ENCODE measurements at places on chromosomes 5 and 9.

GRCh38 chr5:58048185-58048925 is 411.5 kb downstream of the PLK2 start:
- DNase-seq, result no peak

DNA sequence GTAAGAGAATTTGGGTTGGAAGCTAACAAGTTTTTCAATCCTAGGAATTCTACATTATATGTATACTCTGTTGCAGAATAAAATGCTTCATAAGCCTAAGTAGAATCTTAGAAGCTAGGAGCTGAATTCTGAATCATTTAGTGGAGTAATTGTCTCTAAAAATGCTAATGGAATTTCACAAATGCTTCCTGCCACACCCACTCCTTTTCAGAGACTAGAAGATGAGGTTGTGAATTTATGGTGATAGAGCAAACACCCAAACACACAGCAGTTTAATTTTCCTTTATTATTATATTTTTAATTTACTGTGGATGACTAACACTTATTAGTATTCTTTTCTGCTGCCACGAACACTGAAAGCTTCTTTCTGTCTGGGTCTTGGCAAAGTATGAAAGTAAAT is 208.0 kb upstream of the PDE4D start:
- no peak for DNase-seq

DNA sequence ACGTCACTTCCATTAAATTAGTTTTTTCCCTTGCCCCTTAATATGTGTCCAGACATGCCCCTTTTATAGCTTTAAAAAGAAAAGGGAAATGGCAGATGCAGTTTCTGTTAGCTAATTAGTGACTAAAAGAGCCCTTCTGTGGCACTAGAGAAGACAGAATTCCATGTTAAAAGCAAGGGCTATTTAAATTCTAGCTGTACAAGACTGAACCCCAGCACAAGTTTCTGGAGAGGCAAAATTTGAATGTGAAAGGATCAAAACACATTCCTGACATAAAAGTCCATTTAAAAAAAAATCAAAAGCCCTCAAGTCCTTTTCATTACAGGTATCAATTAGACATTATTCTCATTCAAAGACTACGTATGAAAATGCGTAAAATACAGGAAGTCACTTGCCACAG is 78.7 kb downstream of the HAPLN1 start:
- DNase-seq, result no peak

- peak; percentile 96 for DNase-seq
Observed at GRCh38 chr9:34620061-34620994, at the start of gene DCTN3. Gene DCTN3, minus strand, starts transcription at chr9:34620495. Its CDS starts 31 bp downstream, at chr9:34620464.

GRCh38 chr5:87099291-87099839 is 168.3 kb upstream of the RASA1 start:
- no peak for DNase-seq

GRCh38 chr5:31268256-31268655 is 74.8 kb downstream of the CDH6 start:
- DNase-seq, result no peak

- no peak for DNase-seq
Observed at GRCh38 chr9:97943308-97943855, 5.4 kb upstream of the HEMGN start.

DNA sequence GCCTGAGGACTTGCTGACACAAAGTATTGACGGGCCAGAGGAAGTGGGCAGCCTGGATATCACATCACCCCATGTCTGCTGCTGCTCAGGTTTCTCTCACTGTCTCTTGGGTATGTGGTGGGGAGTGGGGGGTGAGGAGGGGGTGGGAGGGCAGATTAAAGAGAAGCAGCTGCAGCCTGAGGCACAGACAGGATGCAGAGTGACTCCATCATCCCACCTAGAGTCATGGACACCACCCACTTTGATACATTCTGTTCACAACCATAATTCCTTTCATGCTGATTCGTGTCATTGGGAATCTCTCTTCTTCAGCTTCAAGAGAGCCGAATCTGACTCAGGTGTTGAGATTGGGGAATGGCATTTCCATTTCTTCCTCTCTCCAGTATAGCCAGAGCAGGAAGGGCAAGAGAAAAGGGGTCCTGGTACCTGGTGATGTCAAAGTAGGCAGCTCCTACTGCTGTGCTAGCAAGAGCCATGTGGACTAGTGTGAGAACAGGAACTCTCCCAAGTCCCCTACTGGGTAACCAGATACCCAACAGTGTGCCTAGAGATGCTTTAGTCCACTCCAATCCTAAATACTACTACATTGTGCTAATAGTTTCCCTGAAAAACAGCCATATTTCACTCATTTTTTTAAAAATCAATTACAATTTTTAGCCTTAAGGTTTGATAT is 22.4 kb downstream of the GRAMD2B start:
- no peak for DNase-seq

DNA sequence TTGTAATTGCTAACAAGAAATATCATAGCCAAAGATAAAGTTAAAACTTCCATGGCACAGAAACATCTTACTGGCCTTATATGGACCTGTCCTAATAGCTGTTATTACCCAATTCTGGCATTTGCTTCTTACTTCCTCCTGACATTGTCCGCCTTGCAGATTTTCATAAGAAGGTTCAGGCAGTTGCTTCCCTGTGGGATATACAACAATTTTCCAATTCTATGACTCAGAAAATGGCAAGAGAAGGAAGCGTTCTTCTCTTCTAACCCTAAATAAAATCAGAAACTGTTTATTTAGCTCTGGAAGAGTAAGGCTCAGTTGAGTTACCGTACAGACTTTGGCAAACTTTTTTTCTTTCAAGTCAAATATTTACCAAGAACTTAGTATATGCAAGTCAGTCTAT is 1.7 kb downstream of the PRKAA1 start:
- DNase-seq, result no peak

DNA sequence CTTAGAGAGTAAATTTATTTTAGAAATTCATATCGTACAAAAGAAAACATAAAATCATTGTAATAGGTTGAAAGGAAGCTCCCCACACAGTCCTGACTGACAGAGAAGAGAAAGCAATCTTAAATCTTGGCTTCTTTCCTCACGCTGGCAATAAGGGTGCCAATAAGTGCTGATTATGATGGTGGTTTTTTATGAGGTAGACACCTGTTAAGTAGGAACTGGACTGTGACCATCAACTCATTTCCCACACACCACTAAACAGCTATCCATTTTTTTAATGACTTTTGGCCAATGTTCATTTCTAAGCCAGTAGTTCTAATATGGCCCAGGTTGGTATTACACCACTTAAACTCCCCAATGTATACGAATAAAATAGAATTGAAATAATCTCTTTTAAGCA is 893.5 kb upstream of the NUDT12 start:
- no peak for DNase-seq

GRCh38 chr5:180801596-180802324 is 846 bp downstream of the MGAT1 start:
- no peak for DNase-seq
